ENCODE measurements at places on chromosomes 5 and 9.

GRCh38 chr9:87964826-87965225 lies 9.5 kb downstream of the CDK20 start:
- DNase-seq, result no peak

DNA sequence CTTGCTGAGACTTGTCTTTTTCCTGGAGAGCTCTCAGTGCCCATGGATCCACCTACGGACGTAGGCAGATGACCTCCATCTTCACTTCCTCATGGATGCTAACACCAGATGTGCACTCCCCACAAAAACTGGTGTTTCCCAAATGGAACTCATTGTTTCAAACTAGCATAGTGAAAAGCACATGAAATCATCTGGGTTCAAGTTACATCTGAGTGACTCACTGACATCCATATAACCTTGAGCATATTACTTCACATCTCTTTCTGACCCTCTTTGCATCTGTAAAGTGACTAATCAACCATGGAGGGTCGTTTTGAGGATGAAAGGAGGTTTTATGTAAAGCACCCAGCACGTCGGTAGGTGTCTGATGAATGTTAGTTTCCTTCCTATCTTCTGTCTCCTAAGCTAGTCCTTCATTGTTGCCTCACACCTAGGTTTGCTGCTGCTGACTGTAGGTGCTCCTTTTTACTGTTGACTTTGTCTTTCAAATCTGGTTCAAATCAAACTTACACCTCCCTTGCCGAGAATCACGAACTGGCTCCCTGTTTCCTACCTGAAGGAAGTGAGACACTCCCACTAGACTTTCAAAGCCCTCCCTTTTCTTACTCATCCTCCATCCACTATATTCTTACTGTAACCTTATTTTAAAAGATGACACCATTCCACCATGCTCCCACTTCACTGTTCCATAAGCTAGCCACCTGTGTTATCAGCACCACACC lies 10.3 kb downstream of the OCLN start:
- no peak for DNase-seq

DNA sequence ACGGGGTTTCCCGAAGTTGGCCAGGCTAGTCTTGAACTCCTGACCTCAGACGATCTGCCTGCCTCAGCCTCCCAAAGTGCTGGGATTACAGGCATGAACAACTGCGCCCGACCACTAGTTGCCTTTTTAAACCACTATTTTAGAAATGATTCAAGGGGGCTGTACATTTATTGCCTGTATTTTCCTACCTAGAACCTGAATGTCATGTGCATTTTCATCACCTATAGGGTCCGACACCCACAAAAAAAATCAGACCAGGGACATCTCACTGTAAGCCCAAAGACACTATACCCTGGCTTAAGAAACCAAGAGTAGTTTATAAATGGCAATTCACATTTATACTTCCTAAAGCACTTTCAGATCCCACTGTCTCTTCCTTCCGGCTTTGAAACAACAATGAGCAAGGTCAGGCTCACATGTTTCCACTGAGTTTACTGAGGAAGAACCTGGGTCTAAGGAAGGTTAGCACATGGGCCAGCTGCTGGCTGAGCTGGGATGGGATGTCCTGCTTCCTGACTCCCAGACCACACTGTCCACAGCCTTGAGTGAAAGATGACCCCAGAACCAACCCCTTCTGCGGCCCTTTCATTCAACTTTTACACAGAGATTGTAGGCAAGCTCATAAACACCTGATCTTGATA lies 87.3 kb downstream of the SERINC5 start:
- no peak for DNase-seq

DNA sequence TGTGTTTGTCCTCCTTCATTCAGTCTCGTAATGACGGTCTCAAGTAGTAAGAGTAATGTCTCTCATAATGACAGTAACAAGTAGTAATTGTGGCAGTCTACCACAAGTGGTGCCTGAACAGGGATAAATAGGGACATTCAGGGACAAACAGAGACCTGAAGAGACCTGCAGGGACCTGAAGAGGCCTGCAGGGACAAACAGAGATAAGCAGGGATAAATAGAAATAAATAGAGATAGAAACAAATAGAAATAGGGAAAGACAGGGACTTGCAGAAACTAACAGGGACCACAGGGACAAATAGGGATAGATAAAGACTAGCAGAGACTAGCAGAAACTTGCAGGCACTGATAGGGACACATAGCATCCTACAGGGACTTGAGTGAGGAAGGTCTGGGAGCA lies 7.9 kb downstream of the UGT3A2 start:
- no peak for DNase-seq

GRCh38 chr9:33111631-33112030 lies 35.2 kb upstream of the SMU1 start:
- no peak for DNase-seq

DNA sequence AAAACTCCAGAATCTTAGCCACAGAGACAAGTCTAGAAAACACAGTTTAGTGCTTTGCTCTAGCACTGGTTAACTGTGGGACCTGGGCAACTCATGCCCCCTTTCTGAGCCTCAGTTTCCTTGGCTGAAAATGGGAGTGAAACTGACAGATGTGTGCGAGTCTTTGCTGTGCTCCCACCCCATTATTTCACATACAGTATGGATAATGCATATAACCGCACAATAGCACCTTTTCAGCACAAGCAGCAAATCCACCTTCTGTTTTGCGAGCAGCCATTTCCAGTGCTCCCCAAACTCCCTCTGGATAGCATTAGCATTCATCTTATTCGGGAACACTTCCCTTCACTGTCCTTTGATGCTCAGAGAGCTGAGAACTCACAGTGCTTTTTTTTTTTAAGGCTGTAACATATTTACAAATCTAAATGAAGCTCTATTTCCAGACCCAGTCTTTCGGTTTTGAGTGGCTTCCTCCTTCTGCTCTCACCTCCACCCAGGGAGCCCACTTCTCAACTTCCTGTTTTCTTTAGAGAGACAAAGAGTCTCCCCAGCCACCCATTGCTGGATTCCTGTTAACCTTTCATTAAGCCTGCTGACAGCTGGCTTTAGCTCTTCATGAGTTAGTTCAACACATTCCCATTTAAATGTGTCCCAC lies 49.2 kb downstream of the TIMD4 start:
- no peak for DNase-seq

- no peak for DNase-seq
Measured at GRCh38 chr5:175713930-175714329, 56.1 kb downstream of the HRH2 start.

- DNase-seq, result no peak
Measured at GRCh38 chr5:33291216-33292000, 149.4 kb upstream of the TARS1 start.

GRCh38 chr5:66329078-66329477 lies 185.0 kb downstream of the SREK1 start:
- DNase-seq, result no peak

- DNase-seq, result no peak
Measured at GRCh38 chr5:50807661-50808060, 141.2 kb downstream of the PARP8 start.

GRCh38 chr9:126938327-126938726 lies 23.7 kb downstream of the RALGPS1 start:
- DNase-seq, result no peak

DNA sequence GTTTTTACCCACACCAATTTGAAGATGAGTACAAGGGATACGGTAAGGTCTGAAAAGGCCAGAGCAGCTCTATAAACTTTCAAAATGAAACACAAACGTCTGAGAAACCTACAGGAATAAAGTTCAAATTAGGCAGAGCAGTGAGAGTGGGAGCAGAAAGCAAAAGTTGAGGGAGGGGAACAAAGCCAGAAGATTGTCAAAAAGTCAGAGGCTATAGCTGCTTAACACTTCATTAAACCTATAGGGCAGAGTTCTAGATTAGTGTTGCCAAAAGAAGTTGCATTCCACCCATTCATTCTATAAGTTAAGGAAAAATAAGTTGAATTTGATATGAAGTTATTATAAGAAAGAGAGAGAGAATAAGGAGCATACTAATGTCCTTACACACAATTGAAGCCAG lies 309.6 kb upstream of the CD180 start:
- no peak for DNase-seq

- DNase-seq, result no peak
Measured at GRCh38 chr9:34653151-34654072, 1.4 kb downstream of the IL11RA start.

DNA sequence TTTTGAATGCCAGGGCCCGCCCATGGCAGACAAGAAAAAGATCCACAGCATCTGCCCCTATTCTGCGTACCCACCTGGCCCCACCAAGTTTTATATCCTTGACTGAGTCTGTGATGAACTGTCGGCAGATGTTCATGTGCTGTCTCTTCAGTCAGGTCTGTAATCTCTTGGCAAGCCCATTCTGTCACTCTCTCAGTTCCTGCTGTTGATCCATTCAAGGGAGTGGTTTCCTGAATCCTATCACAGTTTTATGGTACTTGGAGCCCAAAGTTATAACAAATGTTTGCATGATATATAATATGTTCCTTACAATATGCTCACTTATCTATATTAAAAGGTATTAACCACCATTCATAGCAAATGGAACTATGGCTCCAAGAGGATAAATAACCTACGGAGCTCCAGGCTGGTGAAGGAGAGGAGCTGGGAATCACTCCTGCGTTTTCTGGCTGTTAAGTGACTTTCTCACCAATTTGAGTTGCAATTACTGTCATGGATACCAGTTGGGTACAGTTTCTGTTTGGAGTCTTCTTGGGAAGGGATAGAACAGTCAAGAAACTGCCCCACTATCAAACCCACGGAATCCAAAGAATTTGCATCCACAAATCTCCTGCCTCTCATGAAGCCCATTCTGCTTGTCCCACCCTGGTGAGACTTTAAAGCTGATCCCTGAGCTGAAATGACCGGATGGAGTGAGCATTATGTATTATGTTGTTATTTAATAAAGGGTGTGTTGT lies 103.4 kb upstream of the SPRY4 start:
- no peak for DNase-seq

GRCh38 chr9:30507166-30507565 lies 1877.3 kb upstream of the ACO1 start:
- DNase-seq, result no peak

DNA sequence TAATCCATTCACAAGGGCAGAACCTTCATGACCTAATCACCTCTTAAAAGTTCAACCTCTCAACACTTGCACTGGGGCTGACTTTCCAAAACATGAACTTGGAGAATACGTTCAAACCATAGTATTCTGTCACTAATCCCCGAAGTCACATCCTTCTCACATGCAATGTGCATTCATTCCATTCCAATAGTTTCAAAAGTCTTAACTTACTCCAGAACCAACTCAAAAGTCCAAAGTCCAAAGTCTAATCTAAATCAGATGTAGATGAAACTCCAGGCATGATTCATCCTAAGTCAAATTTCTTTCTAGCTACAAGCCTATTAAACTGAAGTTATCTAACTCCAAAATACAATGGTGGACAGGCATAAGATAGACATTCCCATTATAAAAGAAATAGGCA lies 21.7 kb upstream of the ADAMTSL1 start:
- no peak for DNase-seq

- no peak for DNase-seq
Measured at GRCh38 chr5:120628156-120628555, 164.1 kb downstream of the PRR16 start.

GRCh38 chr9:114908104-114908622 lies 22.2 kb downstream of the TNFSF8 start:
- DNase-seq, result peak; percentile 68

DNA sequence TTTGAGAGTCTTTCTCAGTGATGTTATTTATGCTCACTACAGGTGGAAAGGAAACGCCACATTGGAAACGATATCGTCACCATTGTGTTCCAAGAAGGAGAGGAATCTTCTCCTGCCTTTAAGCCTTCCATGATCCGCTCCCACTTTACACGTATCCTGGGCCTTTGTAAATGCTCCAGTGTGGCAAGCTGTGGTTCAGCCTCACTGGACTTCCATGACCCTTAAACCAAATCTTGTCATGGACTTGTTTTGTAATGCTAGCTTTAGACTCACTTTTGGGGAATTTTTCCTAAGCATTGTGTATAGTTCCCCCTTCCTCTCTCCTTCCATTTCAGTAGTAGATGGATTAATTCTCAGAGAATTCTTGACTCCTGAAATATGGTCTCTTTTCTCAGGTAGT lies 60.9 kb upstream of the SLC2A8 start:
- no peak for DNase-seq

GRCh38 chr9:684054-684890 lies 157.2 kb upstream of the DMRT1 start:
- no peak for DNase-seq

DNA sequence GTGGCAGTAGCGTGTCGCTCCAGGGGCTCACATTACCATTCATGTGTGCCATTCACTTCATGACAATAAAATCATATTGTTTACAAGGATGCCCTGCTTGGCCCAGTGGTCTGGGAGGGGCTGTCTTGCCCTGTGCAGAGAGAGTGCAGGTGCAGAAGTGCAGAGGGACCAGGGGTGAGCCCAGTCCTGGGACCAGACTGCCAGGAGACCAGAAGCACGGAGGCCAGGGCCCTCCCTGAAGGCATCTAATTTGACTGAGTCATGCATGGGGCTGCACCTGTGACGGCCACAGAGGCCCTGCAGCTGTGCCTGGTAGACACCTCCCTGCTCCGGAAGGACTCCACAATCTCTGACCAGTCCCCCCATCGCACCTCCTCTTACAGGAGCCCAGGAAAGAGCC lies 164.4 kb upstream of the FOXD4L5 start:
- DNase-seq, result no peak

DNA sequence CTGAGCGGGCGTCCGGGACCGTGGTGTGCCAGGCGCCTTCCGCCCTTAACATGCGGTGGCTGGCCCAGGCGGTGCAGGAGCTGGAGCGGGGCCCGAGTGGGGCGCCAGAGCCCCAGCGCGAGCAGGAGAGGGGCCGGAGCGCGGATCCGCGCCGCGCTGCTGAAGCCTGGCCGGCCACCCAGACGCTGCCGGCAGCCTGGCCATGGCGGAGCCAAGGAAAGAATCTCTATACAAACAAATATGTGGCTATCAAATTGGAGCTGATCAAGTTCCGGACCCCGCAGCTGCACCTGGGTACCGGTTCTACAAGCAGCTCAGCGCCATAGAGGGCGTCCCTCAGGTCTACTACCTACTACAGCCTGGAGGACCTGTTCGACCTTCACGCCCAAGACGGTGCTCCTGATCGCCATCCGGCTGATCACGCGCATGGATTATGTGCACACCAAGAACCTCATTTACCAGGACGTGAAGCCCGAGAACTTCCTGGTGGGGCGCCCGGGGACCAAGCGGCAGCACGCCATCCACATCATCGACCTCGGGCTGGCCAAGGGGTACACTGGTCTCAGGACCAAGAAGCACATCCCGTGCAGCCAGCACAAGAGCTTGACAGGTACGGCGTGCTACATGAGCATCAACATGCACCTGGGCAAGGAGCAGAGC lies 55.8 kb downstream of the JAK2 start:
- DNase-seq, result no peak

GRCh38 chr5:96031811-96032261 lies 70.2 kb upstream of the ELL2 start:
- DNase-seq, result peak; percentile 16

DNA sequence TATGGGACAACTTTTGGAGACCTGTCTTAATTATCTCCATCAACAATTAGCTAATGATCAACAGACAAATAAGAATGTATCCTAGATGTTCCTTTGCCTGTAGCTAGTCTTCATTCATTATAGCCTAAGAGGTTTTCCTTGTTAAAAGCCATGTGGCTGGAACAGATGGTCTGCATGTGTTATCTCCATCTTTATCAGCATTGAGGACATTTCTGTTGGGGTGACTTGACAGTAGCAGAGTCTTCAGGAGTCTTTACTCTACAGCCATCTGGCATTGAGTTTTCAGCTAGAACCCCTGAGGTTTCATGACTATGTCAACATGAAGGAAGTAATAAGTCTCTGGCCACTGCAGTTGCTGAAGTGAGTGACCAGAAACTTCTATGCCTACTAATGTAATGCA lies 106.6 kb upstream of the TLE4 start:
- no peak for DNase-seq

- no peak for DNase-seq
Measured at GRCh38 chr5:173314166-173314952, 13.9 kb downstream of the STC2 start.

- no peak for DNase-seq
Measured at GRCh38 chr9:126521089-126521488, 92.6 kb upstream of the LMX1B start.
